ENCODE measurements at places on chromosomes 3 and 15.

- no peak for DNase-seq
Measured at GRCh38 chr3:17088017-17088416, 203.3 kb downstream of the PLCL2 start.

DNA sequence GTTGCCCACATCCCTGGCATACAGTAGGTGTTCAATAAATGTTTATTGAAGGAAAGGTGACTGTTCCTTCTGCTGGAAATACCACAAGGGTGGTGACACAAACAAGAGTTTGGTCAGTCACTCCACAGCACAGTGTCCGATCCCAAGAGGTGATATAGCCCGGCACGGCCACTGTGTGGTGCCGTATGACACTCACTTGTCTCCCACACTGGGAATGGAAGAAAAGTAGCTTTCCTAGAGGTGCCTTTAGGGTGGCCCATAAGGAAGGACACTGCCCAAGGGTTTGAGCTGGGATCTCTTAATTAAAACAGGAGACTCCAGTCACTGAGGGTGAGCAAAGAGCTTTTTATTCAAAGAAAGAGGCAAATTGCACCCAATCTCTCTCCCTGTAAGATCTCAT, 40.5 kb downstream of the TGM4 start:
- no peak for DNase-seq

GRCh38 chr15:25427861-25428260, 11.0 kb downstream of the UBE3A start:
- DNase-seq: no peak

GRCh38 chr3:114089675-114090074, 33.1 kb downstream of the QTRT2 start:
- no peak for DNase-seq

DNA sequence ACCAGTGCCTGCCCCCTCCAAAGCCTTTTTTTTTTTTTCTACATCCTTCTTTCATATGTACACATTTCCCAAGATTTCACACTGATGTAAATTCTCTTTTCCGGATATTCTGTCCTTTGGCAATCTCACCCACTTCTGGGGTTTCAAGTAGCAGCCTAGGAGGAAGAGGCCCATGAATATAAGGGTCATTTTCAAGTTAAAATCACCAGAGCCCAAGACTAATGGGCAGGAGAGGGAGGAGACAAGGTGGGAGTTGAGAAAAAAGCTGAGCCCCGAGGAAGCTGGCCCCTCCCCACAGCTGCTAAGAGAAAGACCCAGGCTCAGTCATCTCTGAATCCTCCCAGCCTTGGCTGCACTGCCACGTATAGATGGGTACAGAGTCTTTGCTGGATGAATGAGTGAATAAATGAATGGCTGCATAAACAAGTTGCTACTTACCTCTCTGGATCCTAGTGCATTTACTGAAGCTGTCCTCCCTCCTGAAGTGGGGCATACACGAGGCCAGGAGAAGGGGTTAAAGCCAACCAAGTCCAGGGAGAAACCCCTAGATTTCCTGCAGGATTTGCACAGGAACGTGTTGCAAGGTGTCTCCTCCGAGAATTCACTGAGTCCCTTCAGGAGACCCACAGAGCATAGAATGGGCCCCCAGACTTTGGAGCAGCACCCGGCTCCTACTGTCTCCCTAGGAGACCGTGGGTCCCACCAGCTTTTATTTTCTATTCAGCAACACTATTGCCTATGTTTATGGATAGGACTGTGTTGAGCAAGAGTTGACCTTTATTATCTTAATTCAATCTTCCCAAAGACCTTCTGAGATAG, 100.8 kb upstream of the LIPC start:
- DNase-seq: no peak
